ENCODE measurements at places on chromosomes 6 and 20. TPM values are rescaled to one million over a fixed set of nuclear protein-coding genes. Genes with fewer than 3 reads are reported as not detected.

RNF144B gene
- 17.1 TPM for total RNA-seq

LY6G5B gene
- total RNA-seq = 2.8 TPM

FRK gene
- 7.5 TPM for total RNA-seq

CYP24A1 gene
- total RNA-seq = not detected

SCUBE3 gene
- 9.7 TPM for total RNA-seq

TRIM15 gene
- total RNA-seq = not detected

PRRT1 gene
- total RNA-seq = 0.51 TPM

TLDC2 gene
- not detected for total RNA-seq

LY6G5C gene
- 1.3 TPM for total RNA-seq

TGM3 gene
- not detected for total RNA-seq

EXOC2 gene
- 11.3 TPM for total RNA-seq

CDK5RAP1 gene
- total RNA-seq = 19.8 TPM

TCF21 gene
- total RNA-seq = 4.1 TPM

DNA sequence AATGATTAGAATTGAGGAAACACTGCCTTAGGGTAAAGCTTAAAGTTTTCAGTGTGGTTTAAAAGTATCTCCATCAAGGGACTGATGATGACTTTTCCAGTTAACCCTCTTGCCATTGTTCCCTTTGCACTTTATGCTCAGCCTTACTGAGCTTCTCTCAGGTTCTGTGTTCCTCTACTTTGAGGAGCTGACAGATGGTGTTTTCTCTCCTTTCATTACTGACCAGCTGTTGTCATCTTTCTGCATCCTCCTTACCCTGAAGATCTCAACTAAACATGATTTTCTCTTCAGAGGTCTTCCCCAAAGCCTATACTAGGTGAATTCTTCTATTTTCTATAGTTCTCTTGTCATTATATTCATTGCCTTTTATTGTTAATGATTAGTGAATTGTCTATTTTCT is 475.6 kb upstream of the SYNCRIP start:
- DNase-seq = no peak

- no peak for DNase-seq
Observed at GRCh38 chr20:3663031-3663701, at the start of gene GFRA4. GFRA4 (minus strand) TSS chr20:3663399; CDS start chr20:3663399, 0 bp downstream.

DNA sequence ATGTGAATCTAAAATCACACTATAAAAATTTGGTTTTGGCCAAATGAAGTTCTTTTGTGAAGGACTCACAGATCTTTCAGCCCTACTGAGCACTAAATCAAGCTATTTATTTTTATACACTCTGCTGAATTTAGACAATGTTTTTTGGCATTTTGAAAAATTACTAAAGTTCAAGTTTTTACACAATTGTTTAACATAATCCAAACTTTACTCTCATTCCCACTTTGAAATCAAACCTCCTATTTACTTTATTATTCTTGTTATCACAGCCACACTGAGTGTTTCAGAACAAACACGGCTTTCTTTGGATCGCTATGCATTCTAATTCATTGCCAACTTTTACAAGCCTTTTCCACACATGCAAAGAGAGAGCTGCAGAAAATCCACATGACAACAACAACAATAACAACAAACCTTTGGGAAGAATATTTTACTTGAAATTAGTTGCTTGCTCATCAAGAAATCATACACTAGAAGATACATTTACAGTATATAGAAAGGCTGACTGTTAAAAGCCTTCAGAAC is 49.1 kb upstream of the TMEM30A start:
- no peak for DNase-seq

DNA sequence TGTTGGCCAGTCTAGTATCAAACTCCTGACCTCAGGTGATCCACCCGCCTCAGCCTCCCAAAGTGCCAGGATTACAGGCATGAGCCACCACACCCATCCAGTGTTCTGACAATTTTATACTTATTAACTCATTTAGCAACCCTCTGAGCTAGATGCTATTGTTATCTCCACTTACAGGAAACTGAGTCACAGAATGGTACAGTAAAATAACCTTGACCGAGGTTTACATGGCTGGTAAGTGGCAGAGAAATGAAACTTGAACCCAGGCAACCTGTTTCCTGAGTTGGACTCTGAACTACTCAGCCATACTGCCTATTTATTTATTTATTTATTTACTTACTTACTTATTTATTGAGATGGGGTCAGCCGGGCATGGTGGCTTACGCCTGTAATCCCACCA is 6.6 kb upstream of the SIGLEC1 start:
- DNase-seq = no peak

- DNase-seq = no peak
Observed at GRCh38 chr6:142830807-142831206, 114.2 kb downstream of the HIVEP2 start.

GRCh38 chr6:24340998-24341938 is 16.6 kb downstream of the DCDC2 start:
- no peak for DNase-seq

DNA sequence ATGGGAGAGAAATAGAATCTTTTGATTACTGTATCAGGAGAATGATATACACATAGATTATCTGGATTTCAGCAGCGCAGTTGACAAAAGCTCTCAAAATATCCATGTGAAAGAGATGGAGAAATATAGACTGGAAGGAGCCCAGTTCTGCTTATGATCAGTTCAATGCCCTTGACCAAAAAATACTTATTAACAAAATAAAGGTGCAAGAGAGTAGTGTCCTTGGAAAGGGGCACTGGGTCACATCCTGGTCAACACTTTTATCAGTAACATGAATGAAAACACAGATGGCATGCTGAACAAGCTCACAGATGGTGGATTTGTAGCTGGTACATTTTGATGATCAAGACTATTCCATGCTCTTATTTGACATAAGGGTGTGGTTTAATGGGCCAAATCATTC is 63.9 kb upstream of the PLEKHG1 start:
- no peak for DNase-seq

- DNase-seq = peak; percentile 87
Observed at GRCh38 chr20:43388268-43389002, 69.3 kb upstream of the SRSF6 start.

- peak; percentile 82 for DNase-seq
Observed at GRCh38 chr20:63351811-63352591, 9.1 kb downstream of the CHRNA4 start.

- no peak for DNase-seq
Observed at GRCh38 chr6:1363298-1363697, 26.1 kb upstream of the FOXF2 start.

DNA sequence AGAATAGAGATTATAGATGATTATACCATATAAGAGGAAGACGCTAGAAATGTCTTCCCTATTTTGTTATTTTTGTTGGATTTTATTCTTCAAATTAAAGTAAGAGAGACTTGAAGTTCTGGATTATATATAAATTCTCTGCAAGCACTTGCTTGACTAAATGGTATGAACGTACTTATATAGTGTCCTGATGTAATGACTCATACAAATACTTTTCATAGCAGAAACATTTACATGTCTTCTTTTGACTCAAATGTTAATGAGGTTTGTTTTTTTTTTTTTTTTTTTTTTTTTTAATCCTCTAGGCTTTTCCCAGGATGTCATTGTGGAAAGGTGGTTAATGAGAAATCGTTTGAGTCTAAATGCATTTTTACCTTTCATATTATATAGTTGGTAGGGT is 55.0 kb downstream of the PDE7B start:
- DNase-seq = no peak

- DNase-seq = peak; percentile 88
Observed at GRCh38 chr20:62642051-62642665, at the start of gene SLCO4A1. SLCO4A1 (plus strand) TSS chr20:62642503; CDS start chr20:62656455, 13,952 bp downstream.

DNA sequence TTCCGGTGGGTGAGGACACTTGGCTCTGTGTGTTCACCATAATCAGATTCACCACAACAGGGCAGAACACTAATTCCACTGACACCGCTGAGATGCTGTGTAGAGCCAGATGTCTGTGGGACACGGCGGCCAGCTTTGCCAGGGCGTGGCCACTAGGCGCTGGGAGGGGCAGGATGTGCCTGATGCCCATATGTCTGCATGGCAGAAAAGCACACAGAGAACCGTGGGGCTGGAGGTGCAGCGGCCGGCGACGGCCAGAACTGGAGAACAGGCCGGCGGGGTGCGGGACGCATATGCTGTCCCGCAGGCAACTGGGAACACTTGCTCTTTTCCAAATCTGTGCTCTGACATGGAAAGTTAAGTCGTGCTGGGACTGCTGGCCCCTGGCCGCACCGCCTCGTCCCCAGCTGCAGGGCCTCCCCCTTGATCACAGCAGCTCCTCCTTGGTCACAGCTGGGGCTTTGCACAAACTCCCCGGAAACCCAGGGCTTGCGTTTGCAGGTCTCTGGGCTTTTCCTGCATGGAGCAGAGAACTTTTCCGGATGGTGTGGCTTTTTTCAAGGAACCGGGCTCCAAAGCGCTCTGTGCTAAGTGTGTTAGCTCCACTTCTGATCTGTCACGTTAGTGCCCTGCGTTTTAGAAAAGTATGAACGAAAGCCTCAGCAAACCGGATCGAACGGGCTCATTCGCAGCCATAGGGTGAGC is 31.1 kb downstream of the NTSR1 start:
- DNase-seq = peak; percentile 66

GRCh38 chr6:30556066-30556905 is at the start of gene GNL1:
GNL1 (minus strand) TSS chr6:30556489; CDS start chr6:30556203, 286 bp downstream.
- DNase-seq = peak; percentile 96

GRCh38 chr20:14963262-14963663 is 625.9 kb upstream of the FLRT3 start:
- no peak for DNase-seq

- DNase-seq = no peak
Observed at GRCh38 chr6:68086199-68086598, 548.9 kb upstream of the ADGRB3 start.

DNA sequence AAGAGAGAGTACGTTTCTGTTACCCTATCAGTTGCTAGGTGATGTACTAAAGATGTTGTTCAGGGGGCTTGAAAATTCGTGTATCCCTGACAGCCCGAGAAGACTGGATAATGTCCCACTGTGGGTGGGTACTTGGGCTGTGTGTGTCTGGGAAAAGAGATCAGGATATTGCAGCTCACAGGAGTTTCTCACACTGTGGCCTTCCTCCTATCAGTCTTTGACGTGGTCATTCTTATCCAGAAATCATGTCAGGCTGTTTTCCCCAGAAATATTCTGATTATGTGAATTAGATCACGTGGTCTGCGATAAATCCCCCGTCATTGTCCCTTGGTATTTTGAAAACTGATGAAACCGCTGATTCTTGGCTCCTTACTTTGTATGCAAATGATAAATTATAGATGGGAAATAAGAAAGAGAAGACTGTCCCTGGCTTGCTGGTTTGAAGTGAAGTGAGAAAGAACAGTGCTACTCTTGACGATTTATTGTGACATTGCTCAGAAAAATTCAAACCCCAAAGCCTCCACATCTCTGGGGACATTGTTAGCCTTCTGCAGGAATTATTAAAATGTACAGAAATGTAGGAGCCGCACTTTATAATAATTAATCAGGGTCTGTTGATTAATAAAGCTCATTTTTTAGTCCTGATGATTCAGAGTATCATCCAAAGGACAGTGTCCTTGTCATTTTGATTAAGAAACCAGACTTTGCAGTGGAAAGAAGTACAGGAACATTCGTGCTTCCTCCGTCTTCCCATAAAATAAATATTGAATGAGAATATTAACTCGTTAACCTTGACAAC is 167.5 kb upstream of the TSHZ2 start:
- no peak for DNase-seq

GRCh38 chr6:15662326-15663129 is at the start of gene DTNBP1:
DTNBP1 (minus strand) TSS chr6:15663028; CDS start chr6:15662869, 159 bp downstream.
- DNase-seq = peak; percentile 91

Data from Right ventricle myocardium superior (tissue), 1 donor.